ENCODE measurements at places on chromosomes 16 and 17.

GRCh38 chr16:85329059-85329812 lies 217.0 kb upstream of the CIBAR2 start:
- DNase-seq: no peak

- no peak for DNase-seq
These were observed 5.0 kb downstream of the SOST start for GRCh38 chr17:43753493-43754129.

- peak; percentile 94 for DNase-seq
These were observed at the start of gene PLD2 for GRCh38 chr17:4806777-4807604. Gene PLD2, plus strand, starts transcription at chr17:4807152. Its CDS starts 621 bp downstream, at chr17:4807773.

DNA sequence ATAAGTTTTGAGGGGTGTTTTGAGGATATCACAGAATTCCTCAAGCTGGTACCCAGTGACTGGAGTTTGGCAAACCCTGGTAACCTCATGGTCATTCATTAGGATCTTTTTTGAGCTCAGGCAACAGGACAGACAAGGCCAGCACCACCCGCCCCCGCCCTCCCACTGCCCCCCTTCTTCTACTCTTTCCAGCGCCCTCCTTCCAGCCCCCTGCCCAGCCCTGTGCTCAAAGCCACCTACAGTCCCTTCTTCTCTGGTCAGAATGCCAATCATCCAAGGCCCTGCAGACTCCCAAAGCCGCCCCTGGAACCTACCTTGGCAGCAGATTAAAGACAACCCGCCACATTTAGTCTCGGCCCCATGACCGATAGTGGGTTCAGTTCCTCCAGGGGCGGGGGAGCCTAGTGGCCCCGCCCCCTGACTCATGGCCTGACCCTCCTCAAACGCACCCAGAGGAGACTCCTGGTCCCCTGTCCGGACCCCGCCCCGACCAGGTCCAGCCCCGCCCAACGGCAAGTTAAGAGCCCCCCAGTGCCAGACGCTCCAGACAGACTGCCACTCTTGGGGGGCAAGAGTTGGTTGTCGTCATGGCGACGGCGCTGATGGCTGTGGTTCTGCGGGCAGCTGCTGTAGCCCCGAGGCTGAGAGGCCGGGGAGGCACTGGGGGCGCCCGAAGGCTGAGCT lies at the start of gene NAGS:
Gene NAGS, plus strand, starts transcription at position 546 of the 684 bp plus-strand sequence. Its CDS starts 42 bp downstream, at position 588.
- no peak for DNase-seq

GRCh38 chr16:69706975-69707340 lies 19.4 kb downstream of the NQO1 start:
- no peak for DNase-seq

- no peak for DNase-seq
These were observed 98.1 kb downstream of the GNAO1 start for GRCh38 chr16:56289416-56289815.

GRCh38 chr16:27571433-27572326 lies 21.7 kb downstream of the KATNIP start:
- DNase-seq: no peak

- no peak for DNase-seq
These were observed 5.0 kb upstream of the RARA start for GRCh38 chr17:40303708-40304551.

DNA sequence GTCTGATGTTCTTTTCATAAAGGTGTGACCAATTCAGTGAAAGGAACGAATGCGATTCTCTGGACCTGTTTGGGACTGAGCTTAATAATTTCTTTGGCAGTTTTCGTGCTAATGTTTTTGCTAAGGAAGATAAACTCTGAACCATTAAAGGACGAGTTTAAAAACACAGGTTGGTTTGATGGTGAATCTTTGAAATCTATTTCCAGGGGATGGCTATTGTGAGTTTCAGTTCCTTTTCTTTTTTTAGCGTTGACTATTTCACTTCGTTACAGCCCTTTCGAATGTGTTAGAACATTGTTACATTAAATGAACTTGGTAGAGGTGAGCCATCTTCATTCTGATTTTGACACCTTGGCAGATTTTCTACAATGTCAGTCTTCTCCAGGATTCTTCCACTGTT lies 1.2 kb downstream of the TNFRSF17 start:
- no peak for DNase-seq

DNA sequence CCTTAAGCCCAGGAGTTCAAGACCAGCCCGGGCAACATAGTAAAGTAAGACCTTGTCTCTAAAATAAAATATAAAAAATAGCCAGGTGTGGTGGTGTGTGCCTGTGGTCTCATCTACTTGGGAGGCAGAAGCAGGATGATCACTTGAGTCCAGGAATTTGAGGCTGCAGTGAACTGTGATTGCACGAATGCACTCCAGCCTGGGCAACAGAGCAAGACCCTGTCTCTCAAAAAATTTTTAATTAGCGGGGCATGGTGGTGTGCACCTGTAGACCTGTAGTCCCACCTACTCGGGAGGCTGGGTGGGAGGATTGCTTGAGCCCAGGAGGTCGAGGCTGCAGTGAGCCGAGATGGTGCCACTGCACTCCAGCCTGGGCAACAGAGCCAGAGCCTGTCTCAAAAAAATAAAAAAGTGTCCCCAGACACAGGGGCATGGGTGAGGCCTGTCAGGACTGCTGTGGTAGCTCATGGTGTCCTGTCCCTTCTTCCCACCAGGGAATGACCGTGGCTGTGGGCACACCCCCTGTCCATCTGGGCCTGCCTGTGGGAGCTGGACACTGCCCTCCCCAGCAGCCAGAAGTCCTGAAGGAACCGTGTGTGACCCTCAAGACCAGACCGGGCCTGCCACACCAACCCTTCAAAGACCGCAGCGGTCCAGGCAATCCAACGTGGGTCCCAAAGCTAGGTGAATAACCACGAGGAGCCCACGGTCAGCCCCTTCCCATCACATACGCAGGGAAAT lies 30.8 kb upstream of the GAA start:
- no peak for DNase-seq

- DNase-seq: no peak
These were observed 861 bp downstream of the RAB11FIP3 start for GRCh38 chr16:426115-426905.

DNA sequence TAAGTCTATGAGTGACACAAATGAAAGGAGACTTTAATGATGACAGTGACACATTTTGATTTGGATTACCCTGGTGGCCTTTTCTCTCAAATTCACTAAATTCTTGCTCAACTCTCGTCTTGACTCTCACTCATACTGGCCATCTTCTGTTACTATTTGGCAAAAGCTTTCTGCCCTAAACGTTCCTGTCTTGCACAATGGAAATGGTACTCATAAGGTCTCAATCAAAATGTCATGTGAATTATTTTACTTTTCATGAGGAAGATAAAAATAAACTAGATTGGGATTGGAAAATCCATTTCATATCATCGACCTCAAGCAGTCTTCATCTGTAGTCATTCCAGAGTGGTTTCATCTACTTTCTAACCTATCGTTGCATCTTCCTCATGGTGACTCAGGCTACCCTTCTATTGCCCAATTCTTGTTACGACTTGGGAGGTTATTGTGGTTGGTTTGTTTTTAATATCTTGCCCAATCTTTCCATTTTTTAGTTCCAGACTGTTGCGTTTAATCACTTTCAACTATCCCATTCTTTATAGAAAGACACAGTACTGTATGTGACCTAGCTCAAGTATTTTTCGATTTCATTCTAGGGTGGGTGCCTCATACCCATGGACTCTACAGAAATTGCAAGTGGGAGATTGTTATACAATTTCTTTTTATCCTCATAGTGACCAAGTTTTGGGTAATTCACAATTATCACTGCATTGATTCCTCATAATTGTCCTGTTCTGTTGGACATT lies 317.2 kb upstream of the KCNJ16 start:
- no peak for DNase-seq

DNA sequence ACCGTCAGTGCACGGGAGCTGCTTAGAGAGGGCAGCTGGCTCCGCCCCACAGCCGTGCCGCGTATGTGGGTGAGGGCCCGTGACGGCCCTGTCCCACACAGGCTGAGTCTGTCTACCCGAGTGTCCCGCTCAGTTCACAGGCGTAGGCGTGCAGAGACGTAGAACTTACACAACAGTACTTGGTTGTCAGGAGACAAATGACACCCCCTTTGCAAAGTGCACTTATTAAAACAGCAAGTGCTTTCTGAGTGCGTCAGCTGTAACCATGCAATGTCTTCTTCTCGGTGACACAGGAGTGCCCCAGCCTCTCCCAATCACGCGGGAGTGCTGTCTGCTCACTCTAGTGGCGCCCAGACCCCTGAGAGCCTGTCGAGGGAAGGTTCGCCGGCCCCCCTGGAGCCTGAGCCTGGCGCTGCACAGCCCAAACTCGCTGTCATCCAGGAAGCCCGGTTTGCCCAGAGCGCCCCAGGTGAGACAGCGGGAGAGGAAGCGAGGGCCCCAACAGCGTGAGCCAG lies 64.2 kb downstream of the FOXK2 start:
- DNase-seq: no peak

GRCh38 chr16:78122774-78123315 lies 23.4 kb downstream of the WWOX start:
- no peak for DNase-seq

DNA sequence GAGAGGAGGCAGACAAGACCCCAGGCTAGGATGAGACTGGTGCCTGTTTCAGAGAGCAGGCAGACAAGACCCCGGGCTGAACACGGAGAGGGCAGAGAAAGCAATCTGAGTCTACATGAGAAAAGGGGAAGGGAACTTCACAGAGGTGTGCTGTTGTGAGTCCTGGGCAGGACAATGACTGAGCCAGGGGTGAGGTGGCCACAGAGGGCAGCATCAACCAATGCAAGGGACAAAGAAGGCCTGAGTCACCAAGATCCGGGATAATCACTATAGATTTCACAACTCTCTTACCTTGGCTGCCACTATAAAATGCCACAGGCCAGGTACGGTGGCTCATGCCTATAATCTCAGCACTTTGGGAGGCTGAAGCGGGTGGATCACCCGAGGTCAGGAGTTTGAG lies 89.0 kb downstream of the SLC39A11 start:
- DNase-seq: no peak

DNA sequence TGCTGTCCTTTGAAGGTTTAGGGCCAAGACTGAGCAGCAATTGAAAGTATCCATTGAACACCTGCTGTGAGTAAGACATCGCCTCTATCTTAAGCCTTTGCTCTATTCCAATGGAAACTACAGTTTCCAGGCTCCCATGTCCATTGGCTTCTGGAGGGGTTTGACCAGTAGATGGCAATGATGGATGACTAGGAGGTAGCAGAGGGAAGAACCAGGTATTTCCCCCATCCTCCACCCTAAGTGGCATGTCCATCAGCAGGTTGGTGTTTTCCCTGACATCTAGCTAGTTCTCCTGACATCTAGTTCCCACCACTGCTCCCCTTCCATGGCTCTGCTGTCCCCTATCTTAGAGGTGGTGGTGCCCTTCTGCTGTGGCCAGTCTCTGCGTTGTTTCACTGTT lies 58.7 kb downstream of the CENPV start:
- no peak for DNase-seq

DNA sequence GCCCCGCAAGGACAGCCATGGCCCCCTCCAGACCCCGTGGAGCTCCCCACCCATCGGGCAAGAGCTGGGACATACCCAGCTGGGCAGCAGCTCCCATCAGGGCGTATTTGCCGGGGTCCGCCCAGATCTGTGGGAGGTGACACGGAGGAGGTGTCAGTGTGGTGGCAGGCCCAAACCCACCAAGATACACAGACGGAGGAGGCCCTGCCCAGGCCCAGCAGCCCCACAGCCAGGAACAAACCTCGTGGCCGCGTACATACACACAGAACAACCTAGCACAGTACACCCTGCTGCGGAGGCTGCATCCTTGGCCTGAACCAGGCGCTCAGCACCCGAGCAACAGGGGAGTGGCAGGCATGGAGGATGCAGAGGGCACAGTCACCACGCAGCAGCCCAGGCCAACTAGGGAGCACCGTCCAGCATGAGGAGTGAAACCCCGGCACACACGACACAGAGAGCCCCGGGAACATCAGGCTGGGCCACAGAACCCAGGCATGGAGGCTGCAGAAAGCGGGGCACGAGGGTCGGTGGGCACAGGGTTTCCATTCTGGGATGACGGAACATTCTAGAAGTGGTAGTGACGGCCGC lies 4.9 kb upstream of the CCDC154 start:
- no peak for DNase-seq

- DNase-seq: no peak
These were observed 1011.6 kb downstream of the KCNJ18 start for GRCh38 chr17:22703786-22704441.

DNA sequence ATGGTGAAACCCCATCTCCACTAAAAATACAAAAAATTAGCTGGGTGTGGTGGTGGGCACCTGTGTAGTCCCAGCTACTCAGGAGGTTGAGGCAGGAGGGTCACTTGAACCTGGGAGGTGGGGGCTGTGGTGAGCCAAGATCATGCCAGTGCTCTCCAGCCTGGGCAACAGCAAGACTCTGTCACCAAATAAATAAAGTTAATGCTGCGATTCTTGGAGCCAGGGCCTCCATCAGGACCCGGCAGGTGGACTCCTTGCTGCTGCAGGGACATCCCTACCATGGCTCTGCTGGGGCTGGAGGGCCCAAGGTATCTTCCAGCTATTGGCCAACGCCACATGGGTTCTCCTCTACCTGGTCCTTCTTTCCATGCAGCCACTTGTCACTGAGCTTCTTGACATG lies 82.5 kb upstream of the CACNG5 start:
- DNase-seq: no peak

GRCh38 chr16:14501331-14502255 lies 128.5 kb downstream of the PARN start:
- no peak for DNase-seq

DNA sequence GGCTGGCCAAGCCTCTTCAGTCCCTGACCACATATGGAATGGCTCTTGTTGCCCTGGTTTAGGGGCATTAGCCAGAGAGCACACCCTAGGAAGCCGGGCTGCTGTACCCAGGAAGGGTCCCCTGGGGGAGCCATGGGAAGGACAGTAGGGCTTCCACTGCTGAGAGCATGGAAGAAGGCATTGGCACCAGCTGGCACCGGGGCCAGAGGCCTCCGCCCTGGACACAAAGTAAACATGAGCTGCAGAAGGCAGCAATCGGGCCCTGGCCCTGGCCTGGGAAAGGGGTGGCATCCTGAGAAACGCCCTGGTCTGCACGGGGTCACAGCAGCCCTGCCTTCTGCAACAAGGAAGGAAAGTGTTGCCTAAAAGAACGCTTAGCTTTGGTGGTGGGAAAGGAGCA lies 49.4 kb downstream of the VAC14 start:
- DNase-seq: no peak

DNA sequence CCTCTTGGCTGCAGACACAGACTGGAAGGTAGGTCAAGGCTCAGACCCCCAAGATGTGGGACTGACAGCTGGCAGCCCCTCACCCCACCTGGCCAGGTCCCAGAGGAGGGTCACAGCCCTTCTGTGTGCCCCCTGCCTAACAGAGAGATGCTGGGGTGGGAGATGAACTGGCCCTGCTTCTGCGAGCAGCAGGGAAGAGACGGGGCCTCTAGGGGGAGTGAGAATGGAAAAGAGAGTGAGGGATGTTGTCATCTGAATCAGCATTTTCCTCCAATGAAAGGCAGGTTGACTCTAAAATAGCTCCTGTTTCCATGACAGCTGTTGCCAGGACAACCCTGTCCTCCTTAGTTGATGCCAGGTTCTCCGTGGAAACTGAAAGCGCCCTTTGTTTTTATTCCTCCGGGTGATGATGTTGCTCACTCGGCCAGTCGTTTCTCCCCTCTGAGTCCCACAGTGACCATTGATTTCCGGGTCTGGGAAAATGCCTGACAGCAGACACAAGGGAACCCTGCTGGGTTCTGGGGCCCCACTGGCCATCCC lies 4.9 kb upstream of the NDRG4 start:
- DNase-seq: peak; percentile 70

- no peak for DNase-seq
These were observed 106.4 kb downstream of the BANP start for GRCh38 chr16:88057656-88058055.
